ENCODE measurements at places on chromosomes 1 and 21.

GRCh38 chr1:183566026-183566425 is 24.2 kb downstream of the NCF2 start:
- no peak for DNase-seq

- no peak for DNase-seq
Measured at GRCh38 chr1:204108312-204109141, 35.6 kb downstream of the SOX13 start.

- peak; percentile 54 for DNase-seq
Measured at GRCh38 chr1:205335692-205336091, 14.1 kb upstream of the NUAK2 start.

GRCh38 chr1:228142155-228142691 is 2.1 kb downstream of the GUK1 start:
- DNase-seq: no peak

- DNase-seq: no peak
Measured at GRCh38 chr21:18340387-18340942, 63.1 kb downstream of the TMPRSS15 start.

- no peak for DNase-seq
Measured at GRCh38 chr1:216793973-216794372, 70.7 kb upstream of the ESRRG start.

DNA sequence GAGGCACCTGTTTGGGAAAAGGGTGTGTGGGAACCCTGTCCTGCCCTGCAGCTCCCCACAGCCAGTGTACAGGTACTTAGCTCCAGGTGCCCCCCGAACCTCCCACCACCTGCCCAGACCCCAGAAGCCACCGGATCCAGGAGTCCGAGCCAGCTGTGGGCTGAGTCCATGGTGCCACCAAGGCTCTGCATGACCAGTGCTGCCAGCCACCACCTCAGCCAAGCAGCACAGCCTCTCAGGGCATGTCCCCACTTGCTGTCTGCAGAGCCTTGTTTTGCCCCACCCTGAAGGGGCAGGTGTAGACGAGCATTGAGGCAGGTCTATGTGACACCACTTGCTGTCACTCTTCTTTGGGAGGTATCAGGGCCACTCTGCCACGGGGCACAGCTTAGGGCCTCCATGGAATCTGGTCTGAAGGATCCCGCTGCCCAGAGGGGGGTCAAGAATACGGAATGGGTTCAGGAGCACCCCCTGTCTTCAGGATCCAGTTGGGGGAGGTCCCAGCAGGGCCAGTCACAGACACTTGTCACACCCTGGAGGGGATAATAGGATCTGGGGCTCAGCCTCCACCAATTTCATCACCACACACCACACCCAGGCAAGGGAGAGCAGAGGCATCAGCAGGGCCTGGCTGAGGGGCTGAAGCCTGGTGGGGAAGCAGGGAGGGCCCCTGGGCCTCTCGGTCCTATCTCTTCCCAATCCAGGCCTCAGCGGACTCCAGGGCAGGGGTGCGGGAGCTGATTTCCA is 27.7 kb downstream of the ARHGEF19 start:
- DNase-seq: no peak
